Psoas muscle (tissue), 8 donors: ENCODE measurements at places on chromosomes 3 and 15. TPM values are rescaled to one million over a fixed set of nuclear protein-coding genes. Genes with fewer than 3 reads are reported as not detected.

Gene P2RY13
- 0.28 TPM for total RNA-seq

Gene TTLL13
- not detected for total RNA-seq

- peaks cover 7% of the 10 kb centered on the region for H3K4me1 ChIP-seq
- no peak for DNase-seq
- H3K27me3 ChIP-seq, result no peaks in the 10 kb centered on the region
- no peak overlapping the region for H3K4me3 ChIP-seq
Measured at GRCh38 chr15:35286721-35287120, 201.6 kb upstream of the NANOGP8 start.

DNA sequence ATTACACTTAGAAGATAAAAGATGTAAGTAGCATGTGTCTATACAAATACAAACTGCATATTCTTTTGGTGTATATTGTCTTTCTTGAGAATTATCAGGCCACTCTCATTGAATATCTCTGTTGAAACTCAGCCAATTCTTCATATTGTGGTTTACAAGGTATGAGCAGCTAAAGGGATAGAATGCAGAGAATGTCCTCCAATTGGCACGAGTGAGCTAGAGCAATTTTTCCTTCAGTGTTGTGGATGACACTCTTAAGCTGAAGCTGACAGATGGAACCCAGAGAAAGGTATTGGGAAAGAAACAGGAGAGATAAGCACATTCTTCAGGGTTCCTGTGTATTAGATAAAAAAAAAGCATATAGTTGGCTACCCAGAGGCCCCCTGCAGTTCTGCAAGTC, 453.1 kb downstream of the EPHA3 start:
- DNase-seq, result no peak
- no peak overlapping the region for H3K4me3 ChIP-seq
- no peak overlapping the region for H3K27ac ChIP-seq
- H3K4me1 ChIP-seq, result no peaks in the 10 kb centered on the region
- no peaks in the 10 kb centered on the region for H3K27me3 ChIP-seq

DNA sequence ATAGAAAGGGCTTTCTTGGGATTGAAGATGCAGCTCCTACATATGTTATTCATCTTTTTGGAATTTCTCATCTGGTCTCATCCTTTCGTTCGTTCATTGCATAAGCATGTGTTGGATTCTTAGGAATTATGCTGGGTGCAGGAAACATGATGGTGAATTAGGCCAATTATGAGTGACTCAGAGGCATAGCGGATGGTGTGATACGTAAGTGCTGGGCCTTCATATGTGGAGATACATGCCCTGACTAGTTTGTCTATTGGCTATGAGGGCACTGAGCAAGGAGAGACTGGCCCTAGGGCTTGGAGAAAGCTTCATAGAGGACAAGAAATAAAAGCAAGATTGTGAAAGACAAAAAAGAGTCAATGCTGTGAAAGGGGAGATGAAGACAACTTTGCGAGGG, 235.1 kb downstream of the MYRIP start:
- no peak overlapping the region for H3K27ac ChIP-seq
- no peaks in the 10 kb centered on the region for H3K4me1 ChIP-seq
- no peak for DNase-seq
- no peaks in the 10 kb centered on the region for H3K27me3 ChIP-seq
- no peaks in the 10 kb centered on the region for H3K36me3 ChIP-seq

DNA sequence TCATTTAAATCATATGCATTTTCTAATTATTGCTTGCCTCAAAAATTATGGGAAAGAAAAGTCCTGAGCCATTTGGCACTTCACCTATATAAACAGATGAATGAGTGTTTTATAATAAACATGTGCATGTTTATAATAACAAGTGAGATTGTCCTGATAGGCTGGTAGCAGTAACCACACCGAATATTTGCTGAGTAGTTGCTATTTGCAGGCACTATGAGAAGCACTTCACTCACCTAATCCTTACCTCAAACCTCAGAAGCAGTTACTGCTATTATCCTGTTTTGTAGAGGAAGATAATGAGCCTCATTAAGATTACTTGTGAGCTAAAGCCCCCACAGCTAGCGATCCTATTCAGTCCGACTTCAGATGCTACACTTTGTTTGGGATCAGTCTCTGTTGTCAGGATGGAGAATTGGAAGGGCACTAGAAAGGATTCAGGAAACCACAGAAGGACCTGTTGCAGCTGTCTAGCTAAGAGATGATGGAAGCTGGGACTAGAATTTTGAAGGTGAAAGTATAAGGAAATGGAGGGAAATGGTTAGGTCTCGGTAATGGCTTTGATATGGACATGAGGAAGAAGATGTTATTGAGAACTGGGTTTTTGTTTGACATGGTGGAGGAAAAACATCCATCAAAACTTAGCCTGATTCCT, 28.4 kb upstream of the MAGI1 start:
- H3K27ac ChIP-seq, result no peak overlapping the region
- DNase-seq, result no peak
- no peak overlapping the region for H3K4me3 ChIP-seq
- no peaks in the 10 kb centered on the region for H3K27me3 ChIP-seq
- no peaks in the 10 kb centered on the region for H3K4me1 ChIP-seq

GRCh38 chr3:35680866-35681650, 41.7 kb downstream of the ARPP21 start:
- H3K27ac ChIP-seq, result peak overlapping the region; percentile 89
- peaks cover 63% of the 10 kb centered on the region for H3K36me3 ChIP-seq
- DNase-seq, result no peak

Gene HTR3E
- not detected for total RNA-seq

GRCh38 chr15:58423831-58424608, 7.8 kb upstream of the LIPC start:
- no peak for DNase-seq
- no peaks in the 10 kb centered on the region for H3K4me1 ChIP-seq
- no peaks in the 10 kb centered on the region for H3K27me3 ChIP-seq
- no peak overlapping the region for H3K4me3 ChIP-seq

DNA sequence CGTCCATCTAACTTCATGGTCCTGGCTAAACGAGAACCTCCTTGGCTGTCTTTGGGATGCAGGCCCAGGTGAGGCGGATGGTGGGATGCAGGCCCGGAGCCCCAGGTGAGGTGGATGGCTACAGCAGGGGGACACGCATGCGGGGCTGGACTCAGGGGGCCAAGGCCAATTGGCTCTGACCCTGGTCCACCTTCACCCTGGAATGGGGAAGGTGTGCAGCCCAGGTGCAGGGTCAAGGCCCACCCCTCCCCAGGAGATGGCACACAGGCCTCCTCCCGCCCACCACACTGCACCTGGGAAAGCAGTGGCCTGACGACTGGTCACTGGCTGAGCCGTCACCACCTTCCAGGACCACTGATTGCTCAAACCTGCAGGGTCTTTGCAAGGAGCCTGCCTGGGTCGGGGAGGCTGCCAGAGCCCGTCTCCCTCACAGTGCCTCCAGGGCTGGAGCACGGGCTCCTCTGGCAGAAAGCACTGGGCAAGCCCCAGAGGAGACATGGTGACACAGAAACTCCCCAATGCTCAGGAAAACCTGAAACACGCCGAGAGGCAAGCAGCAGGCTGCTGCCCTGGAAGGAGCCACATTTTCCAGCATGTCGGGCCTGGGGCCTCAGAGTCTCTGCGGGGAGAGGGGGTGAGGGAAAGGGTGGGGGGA, 159.6 kb downstream of the LRRK1 start:
- no peaks in the 10 kb centered on the region for H3K36me3 ChIP-seq
- H3K4me3 ChIP-seq, result no peak overlapping the region
- H3K4me1 ChIP-seq, result no peaks in the 10 kb centered on the region
- H3K27ac ChIP-seq, result no peak overlapping the region

Gene SLC28A1
- 0.23 TPM for total RNA-seq

DNA sequence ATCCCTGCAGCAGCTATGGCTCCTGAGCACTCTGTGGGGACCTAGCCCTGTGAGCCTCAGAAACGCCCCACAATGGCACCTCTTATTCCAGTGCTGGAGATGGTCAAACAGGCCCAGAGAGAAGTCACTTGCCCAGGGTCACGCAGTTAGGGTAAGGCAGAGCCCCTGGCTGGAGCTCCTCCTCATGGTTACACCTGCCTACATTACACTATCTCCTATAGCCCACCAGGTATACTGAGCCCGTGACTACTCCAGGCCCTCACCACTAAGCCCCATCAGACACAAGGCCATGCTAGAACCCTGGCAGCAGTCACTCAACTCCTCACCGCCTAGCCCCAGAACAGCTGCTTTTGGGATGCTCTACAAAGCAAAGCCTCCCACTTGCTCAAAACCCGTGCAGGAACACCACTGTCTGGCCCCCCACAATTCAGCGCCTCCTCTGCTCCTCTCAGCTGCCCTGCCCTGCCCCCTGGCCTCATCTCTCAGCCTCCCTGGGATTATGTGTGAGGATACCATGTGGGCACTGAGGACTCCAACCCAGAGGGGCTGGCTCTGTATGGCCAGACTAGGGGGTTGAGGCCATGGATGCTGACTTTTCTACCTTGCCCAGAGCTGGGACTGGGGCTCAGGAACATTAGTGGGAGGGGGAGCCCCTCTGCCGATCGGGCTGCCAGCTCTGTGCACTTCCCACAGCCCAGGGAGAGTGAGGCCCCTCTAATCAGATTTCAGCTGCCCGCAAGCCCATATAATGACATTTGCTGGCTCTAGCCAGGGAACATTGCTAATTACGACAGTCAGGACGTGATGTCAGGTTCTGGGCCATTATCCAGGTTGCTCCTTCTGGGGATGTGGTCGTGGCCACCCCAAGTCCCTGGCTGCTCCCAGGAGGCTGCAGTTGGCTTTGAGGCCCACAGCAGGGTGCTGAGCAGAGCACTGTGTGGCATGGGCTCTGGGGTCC, 4.0 kb downstream of the NT5DC2 start:
- no peaks in the 10 kb centered on the region for H3K36me3 ChIP-seq
- peaks cover 6% of the 10 kb centered on the region for H3K4me1 ChIP-seq
- peak overlapping the region; percentile 55 for H3K27ac ChIP-seq
- no peak overlapping the region for H3K4me3 ChIP-seq
- no peak for DNase-seq
- no peaks in the 10 kb centered on the region for H3K27me3 ChIP-seq

Gene MUC20
- total RNA-seq, result 1.5 TPM

Gene GHSR
- not detected for total RNA-seq

Gene KCNMB2
- total RNA-seq, result not detected

DNA sequence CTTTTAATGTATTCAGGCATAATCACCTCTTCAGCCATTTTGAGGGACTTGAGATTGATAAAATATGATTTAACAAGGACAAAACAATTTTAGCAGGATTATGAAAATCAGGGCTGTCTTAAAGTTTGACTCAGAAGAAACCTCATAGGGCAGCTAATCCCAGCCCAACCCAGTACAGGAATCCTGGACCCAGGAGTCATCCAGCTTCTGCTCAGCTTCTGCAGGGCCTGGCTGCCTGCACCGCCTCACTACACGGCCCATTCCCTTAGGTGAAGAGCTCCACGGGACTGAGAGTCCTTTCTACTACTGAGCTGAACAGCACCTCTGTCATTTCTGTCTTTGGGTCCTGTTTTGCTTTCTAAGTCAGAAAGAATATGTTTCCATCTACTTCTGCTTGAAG, 37.5 kb downstream of the ARHGAP31 start:
- H3K4me1 ChIP-seq, result no peaks in the 10 kb centered on the region
- no peaks in the 10 kb centered on the region for H3K36me3 ChIP-seq

- peaks cover 8% of the 10 kb centered on the region for H3K4me1 ChIP-seq
- peak overlapping the region; percentile 30 for H3K27ac ChIP-seq
Measured at GRCh38 chr3:72891053-72891855, 3.4 kb downstream of the GXYLT2 start.

DNA sequence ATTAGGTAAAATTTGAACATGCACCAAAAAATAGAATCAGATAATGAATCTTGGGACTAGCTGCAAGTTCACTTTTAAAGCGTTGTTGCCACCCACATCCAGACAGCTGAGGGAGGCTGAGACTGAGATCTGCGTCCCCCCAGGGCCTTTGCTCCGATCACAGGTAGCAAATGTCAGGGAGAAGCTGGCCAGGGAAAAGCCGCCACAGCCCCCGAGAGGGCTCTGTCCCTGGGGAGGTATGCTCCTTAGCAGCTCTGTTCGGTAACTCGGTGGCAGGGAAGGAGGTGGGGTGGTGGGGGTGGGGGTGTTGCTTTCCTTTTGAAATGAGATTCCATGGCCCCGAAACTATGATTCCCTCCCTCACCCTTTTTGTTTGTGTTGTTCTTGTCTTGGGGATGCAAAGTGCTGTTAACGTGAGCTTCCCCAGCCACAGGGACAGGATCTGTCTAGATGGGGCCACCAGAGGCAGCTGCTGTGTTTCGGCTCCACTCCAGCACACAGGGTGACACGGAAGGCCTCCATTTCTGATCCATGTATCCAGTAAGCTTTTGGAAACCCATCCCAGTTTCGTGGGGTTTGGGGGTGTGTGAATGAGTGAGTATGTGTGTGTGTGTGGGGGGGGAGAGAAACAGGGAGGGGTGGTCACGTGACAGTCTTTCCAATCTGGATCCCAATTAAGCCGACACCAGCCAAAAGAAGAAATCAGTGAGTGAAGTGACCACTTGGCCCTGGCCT, 1.1 kb upstream of the MINAR1 start:
- no peak for DNase-seq
- no peaks in the 10 kb centered on the region for H3K36me3 ChIP-seq
- H3K4me3 ChIP-seq, result peak overlapping the region; percentile 69
- H3K27ac ChIP-seq, result no peak overlapping the region

Gene TUSC7
- not detected for total RNA-seq

DNA sequence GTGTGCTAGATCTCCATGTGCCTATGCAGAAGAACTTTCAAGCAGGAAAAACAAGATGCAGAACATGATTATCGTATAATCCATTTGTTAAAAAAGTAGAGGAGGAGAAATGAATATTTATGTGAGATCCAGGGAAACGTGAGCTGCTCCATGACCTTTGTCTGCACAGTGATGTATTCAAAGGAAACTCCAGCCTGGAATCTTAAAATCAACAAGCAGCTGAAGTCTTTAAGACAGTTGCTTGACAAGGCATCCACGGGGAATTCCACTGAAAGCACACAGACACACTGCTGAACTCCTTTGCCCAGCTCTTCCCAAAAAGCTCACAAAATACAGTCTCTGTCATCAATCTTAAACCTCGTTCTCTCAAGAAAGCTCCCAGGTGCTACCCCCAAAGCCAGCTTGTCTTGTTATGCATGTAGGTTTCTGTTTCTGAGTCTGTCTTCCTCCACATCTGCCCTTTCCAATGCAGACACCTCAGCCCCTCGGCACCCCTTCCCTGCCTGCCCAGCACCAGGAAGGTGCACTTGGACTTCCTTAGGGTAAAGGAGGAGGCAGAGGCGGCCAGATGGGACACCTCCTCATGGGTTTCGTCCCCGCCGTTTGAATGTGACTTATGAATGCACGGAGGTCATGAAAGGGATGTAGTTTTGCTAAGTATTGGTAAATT, 28.7 kb downstream of the LRRK1 start:
- H3K4me1 ChIP-seq, result no peaks in the 10 kb centered on the region
- H3K27me3 ChIP-seq, result no peaks in the 10 kb centered on the region
- no peak for DNase-seq
- no peaks in the 10 kb centered on the region for H3K36me3 ChIP-seq
- H3K27ac ChIP-seq, result no peak overlapping the region
- no peak overlapping the region for H3K4me3 ChIP-seq

GRCh38 chr3:15769256-15769915, 28.4 kb downstream of the ANKRD28 start:
- H3K4me1 ChIP-seq, result peaks cover 20% of the 10 kb centered on the region
- H3K4me3 ChIP-seq, result no peak overlapping the region
- no peaks in the 10 kb centered on the region for H3K27me3 ChIP-seq
- H3K27ac ChIP-seq, result peak overlapping the region; percentile 72
- H3K36me3 ChIP-seq, result no peaks in the 10 kb centered on the region
- DNase-seq, result no peak
